Bronchial epithelial cell (primary cell): ENCODE measurements at places on chromosomes 2 and 18. TPM values are rescaled to one million over a fixed set of nuclear protein-coding genes. Genes with fewer than 3 reads are reported as not detected.
A peak's percentile ranks its signal among the peaks of the same experiment; 100 is the strongest.

GRCh38 chr2:17543848-17544247 lies 3.4 kb downstream of the VSNL1 start:
- DNase-seq: peak; percentile 26

- DNase-seq: peak; percentile 35
Observed at GRCh38 chr2:7835693-7836680, 845.9 kb upstream of the ID2 start.

The CRIM1 gene
- 35.3 and 45.7 TPM in 2 replicates for total RNA-seq

The C2orf76 gene
- total RNA-seq: 4.7 and 12.3 TPM in 2 replicates
